A549 (cell line): ENCODE measurements at places on chromosomes 16 and 17.
A peak's percentile ranks its signal among the peaks of the same experiment; 100 is the strongest.

- DNase-seq: no peak
Measured at GRCh38 chr16:55498101-55498500, 10.8 kb upstream of the LPCAT2 start.

DNA sequence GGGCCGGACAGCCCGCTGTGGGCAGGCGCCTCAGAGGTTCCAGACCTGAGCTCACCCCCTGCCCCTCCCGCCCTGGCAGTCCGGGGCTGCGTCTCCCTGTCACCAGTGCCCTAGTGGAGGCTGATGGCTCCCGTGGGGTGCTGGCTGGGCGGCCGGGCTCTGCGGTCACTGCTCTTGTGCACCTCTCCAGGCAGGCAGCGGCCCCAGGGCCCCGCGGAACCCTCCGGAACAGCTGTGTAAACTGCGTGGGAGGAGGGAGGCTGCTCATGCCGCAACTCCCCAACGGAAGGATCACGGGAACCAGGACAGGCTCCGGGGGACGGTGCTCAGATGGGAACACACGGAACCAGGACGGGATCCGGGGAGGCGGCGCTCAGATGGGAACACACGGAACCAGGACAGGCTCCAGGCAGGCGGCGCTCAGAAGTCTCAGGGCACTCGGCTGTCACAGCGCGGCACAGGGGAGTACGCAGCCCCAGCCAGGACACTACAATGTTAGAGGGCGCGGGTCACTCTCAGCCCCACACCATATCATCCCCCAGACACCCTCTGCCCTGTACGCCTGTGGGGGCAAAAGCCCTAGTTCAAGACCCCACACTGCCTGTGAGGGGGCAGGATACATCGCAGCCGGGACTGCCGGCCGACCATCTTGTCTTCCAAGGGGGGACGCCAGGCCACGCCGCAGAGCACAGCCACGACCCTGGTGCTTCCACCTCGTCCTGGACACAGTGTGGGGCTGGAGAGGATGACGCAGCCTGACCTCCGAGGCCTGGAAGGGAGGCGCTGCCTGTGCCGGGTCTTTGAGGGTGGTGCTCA, 74.0 kb upstream of the GNG13 start:
- DNase-seq: no peak

DNA sequence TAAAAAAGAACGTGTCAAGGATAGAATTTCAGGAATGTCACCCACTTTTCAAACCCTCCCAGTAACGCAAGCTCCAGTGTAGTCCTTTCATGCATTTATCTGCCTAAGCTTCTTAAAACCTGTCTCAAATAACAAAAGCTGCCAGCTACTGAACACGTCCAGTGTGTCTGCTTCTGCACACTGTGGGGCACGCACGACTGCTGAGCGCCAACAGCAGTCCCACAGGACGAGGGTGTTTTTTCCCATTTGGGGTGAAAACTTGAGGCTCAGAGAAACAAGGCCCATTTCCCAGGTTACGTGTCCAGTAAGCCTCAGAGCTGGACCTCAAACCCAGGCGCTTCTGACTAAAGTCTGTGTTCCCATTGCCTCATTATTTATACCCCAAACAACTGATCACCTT, 17.2 kb downstream of the NTAN1 start:
- DNase-seq: no peak

DNA sequence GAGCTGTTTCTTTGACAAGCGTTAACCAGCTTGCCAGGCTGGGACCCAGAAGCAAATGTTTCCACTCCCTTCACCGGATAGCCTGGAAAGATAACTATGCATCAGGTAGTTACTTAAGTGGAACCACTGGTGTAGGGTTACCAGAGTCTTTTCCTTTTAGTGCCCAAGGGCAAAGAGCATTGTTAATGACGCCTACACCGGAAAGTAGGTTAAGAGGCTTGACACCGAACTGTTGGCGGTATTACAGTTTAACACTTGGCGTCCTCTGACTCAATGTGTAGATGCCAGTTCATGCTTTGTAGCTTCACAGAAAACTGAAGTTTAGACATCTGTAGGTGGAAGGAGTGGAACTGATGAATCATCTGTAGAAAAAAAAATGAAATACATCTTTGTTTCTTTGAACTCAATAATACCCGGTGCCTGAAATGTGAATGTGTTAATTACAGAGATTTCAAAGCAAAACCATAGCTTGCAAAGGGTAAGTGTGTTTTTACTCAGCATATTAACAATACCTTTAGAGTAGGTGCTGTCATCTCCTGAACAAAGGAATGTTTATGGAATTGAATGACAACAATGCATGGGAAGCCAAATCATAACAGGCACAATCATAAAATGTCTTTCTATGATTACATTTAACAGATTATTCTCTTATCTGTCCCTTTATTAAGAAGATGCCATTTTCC, 426.7 kb upstream of the SALL1 start:
- peak; percentile 20 for DNase-seq

DNA sequence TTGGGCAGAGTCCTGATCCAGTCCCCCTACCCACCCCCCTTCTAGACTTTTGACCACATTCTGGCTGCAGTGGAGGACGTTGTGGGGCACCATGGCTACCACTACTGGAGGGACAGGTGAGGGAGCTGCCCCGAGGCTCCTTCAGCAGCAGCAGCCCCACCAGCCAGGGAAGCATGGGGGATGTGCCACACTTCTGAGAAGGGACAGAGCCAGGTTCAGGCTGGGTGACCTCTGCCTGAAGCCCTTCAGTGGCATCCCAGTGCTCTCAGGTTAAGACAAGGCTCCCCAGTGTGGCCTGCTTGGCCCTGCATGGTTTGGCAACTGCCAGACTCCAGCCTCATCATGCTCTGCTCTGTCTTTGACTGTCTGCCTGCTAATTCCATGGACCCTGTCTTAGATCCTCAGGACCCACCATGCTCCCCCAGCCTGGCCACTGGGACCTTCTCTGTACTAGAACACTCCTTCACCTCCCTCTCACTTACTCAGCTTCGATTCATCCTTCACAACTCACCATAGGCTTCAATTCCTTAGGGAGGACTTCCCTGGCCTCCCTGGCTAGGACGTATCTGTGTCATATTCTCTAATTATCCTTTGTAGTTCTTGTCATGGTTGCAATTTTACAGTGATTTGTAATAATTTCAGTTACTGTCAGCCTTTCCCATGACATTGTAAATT, 8.8 kb downstream of the SLC9A5 start:
- no peak for DNase-seq

- no peak for DNase-seq
Measured at GRCh38 chr16:10262377-10263132, 80.3 kb upstream of the GRIN2A start.

- DNase-seq: no peak
Measured at GRCh38 chr17:39667262-39667944, 850 bp upstream of the PNMT start.
